Esophagus squamous epithelium (tissue), 5 donors: ENCODE measurements at places on chromosomes 12 and 14.

DNA sequence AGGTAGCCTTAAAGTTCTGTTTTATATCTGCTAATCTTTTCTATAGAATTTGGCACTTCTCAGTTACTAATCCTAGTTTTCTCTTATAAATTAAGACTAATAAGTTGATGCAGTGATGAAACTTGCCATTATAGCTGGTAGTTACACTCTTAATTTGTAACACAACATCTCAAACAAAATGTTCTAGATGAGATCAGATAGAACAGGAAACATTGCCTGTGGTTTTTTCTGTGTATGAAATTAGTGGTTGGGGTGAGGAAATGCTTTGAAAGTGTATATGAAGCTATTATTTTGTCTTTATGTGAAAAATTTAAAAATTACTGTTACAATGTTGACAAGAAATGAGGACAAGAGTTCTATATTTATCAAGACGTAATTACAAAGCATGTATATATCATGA lies 91.9 kb downstream of the PCNX1 start:
- no peak for DNase-seq

- DNase-seq, result no peak
These were observed 795 bp upstream of the ACOT2 start for GRCh38 chr14:73567951-73568885.

- DNase-seq, result no peak
These were observed 448.6 kb downstream of the FUT8 start for GRCh38 chr14:65860956-65861611.

DNA sequence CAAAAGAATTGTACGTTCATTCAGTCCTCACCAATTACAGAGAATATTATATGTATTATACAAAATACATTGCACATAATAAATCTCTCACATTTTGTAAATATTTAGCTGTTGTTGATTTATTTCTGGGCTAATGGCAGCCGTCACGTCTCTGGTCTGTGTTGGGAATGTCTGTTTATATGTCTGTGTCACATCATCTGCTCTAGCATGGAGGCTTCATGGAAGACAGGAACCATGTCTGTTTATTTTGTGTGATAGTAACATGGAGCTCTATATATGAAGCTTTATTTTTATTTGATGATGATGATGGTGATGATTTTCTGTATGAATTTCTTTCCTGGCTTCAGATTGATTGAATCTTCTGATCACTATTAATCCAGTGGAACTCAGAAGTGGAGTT lies 138.4 kb downstream of the RAD51B start:
- no peak for DNase-seq

DNA sequence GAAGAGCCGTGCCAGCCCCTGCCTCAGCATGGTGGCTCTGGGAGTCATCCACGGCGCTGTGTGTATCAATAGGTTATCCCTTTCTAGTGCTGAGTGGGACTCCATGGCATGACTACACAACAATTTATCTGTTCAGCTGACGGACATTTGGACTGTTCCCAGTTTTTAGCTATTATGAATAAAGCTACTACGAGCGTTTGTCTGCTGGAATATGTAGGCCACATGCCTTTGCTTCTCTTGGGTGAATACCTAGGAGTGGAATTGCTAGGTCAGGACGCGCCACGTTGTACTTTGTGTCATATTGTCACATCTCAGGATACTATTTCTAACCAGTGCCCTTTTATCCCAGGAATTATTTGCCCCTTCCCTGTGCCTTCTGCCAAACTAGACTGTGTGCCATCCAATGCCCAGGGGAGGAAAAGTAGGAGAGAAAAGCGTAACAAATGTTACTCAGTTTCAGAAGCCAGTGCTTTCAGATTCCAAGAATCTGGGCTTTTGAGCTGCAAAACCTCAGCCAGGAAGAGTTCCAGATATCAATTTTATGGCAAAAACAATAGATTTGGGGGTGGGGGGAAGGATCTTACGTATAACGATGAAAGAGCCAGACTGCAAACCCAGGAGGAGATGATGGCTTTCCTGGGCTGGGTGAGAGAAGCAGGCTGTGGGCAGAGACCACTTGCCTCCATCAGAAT lies 62.5 kb upstream of the NCOR2 start:
- no peak for DNase-seq

DNA sequence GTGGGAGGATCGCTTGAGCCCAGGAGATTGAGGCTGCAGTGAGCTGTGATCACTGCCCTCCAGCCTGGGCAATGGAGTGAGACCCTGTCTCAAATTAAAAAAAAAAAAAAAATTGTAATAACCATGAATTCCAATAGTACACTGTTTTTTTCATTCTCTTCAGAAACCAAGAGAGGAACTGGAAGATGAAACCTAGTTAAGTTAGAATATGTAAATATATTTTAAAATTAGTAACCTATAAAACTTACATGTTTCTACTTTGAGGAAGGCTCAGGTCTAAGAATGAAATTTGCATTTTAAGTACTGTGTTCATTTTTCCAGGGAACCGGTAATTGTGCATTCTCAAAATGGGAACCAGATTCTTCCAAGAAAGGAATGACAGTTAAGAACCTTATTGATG lies 18.8 kb downstream of the KNTC1 start:
- DNase-seq, result no peak

DNA sequence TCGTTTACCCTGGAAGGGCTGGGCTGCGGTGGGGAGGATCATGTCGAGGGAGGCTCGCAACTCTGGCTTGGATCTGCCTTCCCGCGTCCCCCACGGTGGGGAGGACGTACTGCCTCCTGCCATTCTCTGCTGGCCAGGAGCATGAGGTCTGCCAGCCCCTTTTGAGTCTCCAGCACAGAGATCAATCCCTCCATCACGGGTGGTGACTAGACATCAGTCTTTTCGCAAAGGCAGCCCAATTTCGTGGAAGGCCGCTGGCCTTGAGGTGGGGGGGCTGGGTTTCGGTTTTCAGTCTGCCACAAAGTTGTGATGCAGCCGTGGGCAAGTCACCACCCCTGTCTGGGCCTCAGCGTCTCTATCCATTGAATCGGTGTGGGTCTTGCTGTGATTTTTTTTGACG lies 62.2 kb downstream of the PRMT8 start:
- no peak for DNase-seq

- DNase-seq, result no peak
These were observed 2.5 kb upstream of the LALBA start for GRCh38 chr12:48572326-48572725.

- no peak for DNase-seq
These were observed 6.0 kb upstream of the SPTLC2 start for GRCh38 chr14:77622366-77622961.

GRCh38 chr12:113880988-113881962 lies 84.8 kb downstream of the RBM19 start:
- DNase-seq, result no peak

DNA sequence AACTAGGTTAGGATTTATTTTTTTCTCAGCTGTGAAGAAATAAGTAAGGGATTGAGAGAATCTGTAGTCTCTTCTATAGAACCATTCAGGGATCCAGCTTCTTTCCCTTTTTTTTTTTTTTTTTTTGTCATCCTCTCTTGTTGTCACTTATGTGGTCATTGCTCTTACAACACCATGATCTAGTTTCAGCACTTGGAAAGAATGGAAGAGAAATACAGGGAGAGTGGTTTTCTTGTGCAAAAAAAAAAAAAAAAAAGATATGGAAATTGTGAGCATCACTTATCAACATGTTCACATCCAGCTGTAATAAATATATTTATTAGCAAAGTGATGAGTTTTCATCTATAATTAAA lies 599.3 kb downstream of the SLC6A15 start:
- DNase-seq, result no peak

GRCh38 chr12:26119391-26119989 lies 5.3 kb downstream of the BHLHE41 start:
- no peak for DNase-seq

GRCh38 chr12:121915841-121916321 lies 2.5 kb upstream of the CFAP251 start:
- no peak for DNase-seq

- no peak for DNase-seq
These were observed 268.2 kb downstream of the ALG10 start for GRCh38 chr12:34290381-34290995.

GRCh38 chr14:24334431-24335291 lies at the start of gene ADCY4:
Gene ADCY4, minus strand, starts transcription at chr14:24335071. Its CDS starts 419 bp downstream, at chr14:24334652.
- DNase-seq, result no peak

DNA sequence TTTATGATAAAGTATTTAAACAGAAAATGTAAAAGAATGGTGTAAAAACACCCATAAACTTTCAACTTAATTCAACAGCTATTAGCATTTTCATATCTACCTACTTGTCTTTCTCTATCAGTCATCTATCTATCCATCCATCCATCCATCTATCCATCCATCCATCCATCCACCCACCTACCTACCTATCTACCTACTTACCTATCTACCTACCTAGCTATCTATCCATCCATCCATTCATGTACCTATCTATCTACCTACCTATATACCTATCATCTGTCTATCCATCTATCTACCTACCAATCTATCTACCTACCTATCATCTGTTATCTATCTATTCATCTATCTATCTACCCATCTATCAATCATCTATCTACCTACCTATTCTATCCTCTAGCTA lies 8.5 kb downstream of the NOS1 start:
- DNase-seq, result no peak

- no peak for DNase-seq
These were observed 139.5 kb downstream of the RMST start for GRCh38 chr12:97601934-97602720.

- DNase-seq, result no peak
These were observed 14.6 kb downstream of the GPR84 start for GRCh38 chr12:54349679-54350078.

GRCh38 chr14:93040443-93040842 lies 75.3 kb downstream of the ITPK1 start:
- no peak for DNase-seq

GRCh38 chr12:120468821-120469449 lies 613 bp downstream of the SRSF9 start:
- DNase-seq, result no peak

- DNase-seq, result no peak
These were observed 7.3 kb downstream of the IFI27 start for GRCh38 chr14:94117856-94118255.

DNA sequence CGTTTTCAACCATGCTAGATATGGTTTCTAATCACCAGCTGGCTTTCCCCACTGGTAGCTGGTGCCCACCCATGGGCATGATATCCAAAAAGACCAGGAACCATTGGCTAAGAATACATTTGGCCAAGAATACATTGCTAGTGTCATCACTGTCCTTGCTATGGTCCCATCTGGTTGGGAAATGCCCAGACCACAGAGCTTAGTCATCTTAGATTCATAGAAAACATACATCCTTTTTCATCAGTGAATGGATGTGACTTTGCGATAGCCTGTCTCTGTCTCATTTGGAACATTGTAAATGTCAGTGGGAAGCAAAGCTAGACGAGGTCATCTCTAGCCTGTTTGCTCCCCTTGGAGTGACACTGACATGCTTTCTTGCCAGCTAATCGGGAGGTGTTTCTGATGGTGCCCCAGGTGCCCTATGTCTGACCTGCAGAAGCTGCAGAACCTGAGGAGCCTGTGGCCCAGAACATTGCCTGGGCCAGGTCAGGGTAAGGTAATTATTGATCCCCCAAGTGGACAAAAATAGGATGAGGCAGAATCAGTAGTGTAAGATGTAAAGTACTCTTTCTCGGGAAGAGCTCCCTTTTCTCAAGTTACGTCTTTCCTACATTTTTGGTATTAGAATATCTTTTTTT lies 194.8 kb downstream of the SLC41A2 start:
- no peak for DNase-seq

GRCh38 chr12:50785406-50786001 lies 21.6 kb downstream of the ATF1 start:
- DNase-seq, result no peak

DNA sequence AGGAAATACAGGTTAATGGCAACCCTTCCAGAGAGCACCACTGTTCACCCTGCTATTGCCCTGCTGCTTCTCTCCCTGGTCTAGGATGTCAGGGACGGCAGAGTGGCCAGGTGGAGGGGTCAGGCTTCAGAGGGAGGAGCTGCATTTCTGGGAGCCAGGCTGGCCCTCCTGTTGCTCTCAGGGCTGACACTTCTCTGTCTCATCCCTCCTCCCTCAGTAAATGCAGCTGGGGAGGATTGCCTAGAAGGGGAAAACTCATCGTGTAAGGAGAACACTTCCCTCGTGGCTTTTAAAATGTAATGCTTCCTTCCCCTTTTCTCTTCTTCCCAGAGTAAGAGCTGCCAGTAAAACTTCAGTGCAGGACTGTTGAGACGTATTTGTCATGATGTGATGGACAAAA lies 20.8 kb downstream of the SUSD6 start:
- no peak for DNase-seq

GRCh38 chr12:91133871-91134270 lies 22.6 kb upstream of the LUM start:
- no peak for DNase-seq

DNA sequence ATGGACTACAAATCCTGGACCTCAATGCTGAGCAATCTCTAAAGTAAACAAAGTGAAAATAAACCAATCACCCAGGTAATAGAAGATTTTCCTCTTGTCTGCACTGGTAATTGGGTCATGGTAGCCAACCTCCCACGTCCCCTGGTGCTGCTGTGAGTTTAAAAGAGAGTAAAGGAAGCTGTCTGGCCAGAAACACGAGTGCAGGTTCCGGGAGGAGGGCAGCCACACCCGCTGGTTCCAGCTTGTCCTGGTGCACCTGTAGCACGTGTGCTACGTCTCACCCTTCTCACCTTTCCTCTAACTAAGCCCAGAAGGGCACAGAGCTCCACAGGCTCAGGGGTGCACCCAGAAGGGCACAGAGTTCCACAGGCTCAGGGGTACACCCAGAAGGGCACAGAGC lies 5.4 kb downstream of the CRACR2A start:
- DNase-seq, result no peak

DNA sequence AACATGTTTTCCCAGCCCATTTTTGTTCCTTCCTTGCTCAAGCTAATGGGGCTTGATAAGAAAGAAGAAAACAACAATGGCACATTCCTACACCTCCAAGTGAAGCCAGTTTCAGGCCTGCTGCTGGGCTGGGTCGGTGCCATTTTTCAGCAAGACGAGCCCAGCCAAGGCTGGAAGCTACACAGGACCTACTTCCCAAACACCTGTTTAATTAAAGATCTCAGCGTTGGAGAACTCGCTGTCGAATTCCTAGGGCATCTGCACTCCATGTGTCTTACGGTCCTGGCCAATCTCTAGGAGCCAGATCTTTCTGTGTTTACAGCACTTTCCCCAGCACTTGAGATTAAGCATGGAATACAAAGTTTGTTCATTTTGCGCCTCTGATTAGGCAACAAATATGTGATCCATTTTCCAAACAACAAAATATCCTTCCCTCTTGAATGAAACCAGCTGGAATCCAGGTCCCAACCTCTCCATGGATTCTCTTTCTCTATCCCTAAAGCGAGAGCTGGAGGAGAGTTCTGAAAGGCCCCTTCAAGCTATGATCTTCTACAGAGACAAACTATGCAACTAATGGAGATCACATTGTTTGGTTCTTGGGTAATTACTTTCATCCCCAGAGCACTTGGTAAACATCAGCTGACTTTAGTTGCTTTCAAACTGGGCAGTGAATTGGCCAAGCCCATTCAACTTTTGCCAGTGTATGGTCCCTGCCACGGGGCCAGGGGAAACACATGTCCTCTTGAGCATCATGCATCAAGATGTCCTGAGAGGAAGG lies 34.3 kb upstream of the TC2N start:
- no peak for DNase-seq
